ENCODE measurements at places on chromosomes 1 and 21.

- peak; percentile 31 for DNase-seq
Observed at GRCh38 chr1:34460193-34460592, 283.5 kb downstream of the C1orf94 start.

DNA sequence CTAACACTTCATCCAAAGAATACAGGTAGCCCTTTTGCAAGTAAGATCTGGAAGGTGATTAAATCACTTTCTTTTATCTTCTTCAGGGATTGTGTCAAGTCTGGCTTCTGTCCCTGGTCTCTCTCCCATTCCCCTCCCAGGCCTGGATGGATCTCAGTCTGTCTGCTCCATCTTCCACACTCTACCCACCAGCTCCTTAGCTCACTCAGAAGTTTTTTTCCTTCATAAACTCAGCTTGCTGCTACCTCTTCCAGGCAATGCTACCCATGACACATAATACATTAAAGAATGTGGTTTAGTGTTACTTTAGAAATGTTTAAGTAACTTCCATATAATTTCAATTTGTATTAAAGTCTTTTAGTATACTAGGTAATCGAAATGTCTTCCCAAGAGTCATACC, 133.1 kb downstream of the AKT3 start:
- no peak for DNase-seq

- no peak for DNase-seq
Observed at GRCh38 chr1:238681021-238681420, 705.3 kb upstream of the CHRM3 start.

DNA sequence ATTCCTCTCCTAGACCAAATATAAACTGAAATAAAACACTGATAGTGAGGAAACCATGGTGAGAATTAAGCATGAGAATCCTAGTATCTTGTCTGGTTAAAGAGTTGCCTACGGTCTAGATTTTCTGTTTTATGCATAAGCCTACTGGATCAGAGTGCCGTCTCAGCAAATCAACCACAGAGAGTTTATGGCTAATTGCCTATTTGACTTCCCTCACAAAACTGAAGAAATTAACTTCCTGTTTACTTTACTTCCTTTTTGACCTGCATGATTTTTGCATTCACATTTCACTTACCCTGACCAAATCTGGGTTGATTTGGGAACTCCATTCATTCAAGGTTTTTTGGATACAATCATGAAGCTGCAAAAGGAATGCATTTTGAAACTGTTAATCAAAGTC, 5.0 kb downstream of the GCLM start:
- DNase-seq, result no peak

DNA sequence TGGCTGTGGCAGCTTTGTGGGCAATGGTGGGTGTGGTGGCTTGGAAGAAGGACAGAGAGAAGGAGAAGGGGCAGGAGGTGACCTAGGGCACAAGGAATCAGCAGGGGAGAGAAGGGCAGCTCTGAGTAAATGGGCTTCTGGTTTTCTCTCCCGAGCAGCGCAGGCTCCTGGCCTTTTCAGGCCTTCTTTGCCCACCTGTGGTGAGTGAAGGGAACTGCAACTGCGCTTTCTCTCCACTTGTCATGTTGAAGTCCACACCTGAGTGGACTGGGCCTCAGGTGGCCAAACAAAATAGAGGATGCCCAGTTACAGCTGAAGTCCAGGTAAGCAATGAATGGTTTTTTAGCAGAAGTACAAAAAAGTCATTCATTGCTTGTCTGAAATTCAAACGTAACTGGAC, 29.4 kb upstream of the KCNA10 start:
- DNase-seq, result no peak

DNA sequence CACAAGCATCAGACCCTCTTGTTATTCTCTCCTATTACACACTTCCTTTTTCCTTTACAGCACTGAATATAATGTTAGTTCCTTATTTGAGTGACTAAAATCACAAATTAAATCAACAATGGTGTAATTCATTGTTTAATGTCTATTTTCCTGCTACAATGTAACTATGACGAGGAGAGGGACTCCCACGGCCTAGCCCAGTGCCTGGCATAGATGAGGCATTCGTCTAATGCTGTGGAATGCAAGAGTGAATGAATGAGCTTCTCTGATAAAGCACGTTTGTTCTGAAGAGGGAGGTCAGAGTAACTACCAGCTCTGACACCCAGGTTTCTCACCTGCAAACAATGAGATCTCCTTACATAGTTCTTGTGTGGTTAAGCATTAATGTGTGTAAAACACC, 479.4 kb downstream of the OMA1 start:
- DNase-seq, result no peak

- no peak for DNase-seq
Observed at GRCh38 chr1:56331207-56331891, 248.0 kb downstream of the PLPP3 start.

GRCh38 chr1:211349741-211350140, 23.1 kb downstream of the TRAF5 start:
- DNase-seq, result no peak

GRCh38 chr1:108841703-108842102, 15.2 kb downstream of the AKNAD1 start:
- DNase-seq, result no peak

- peak; percentile 10 for DNase-seq
Observed at GRCh38 chr1:195195423-195196057, 1412.7 kb downstream of the KCNT2 start.

GRCh38 chr1:62250126-62250726, 55.6 kb downstream of the L1TD1 start:
- DNase-seq, result no peak

- no peak for DNase-seq
Observed at GRCh38 chr1:55552636-55553035, 337.5 kb upstream of the USP24 start.

DNA sequence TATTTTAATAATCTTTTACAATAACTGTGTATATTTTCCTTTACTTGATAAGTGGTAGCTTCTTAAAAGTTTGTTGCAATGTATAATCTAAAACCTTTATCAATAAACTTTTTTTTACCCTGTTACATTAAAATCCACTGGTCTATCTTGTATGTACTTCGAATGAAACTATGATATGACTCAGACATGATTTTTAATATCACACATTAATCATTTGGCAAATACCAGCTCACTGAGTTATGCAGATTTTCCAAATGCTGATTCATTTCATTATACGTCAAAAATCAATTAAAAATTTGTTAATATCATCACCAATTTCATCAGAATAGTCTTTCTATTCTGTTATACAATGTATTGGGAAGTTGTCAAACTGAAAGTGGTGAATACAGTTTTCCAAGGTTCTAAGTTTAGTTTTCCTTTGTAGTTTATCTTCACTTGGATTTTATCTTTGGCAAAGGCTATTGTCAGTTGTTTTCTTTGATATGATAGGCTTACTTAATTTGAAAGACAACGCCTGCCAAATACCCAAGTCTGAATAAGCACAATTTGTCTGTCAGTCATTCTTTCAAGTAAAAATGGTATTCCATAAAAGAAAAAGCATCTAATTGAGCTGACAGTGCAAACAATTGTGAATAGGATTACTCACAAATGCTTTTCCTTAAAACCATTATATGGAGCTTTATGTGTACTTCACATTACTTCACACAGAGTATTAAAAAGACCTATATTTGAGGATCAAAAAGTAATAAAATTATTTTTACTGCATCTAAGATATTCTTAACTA, 127.0 kb downstream of the NME7 start:
- DNase-seq, result no peak

- no peak for DNase-seq
Observed at GRCh38 chr1:32208891-32209328, at the start of gene DCDC2B. Gene DCDC2B (plus strand): TSS chr1:32209089. CDS start chr1:32209094, 5 bp downstream.

- no peak for DNase-seq
Observed at GRCh38 chr1:167210966-167211674, 9.6 kb upstream of the POU2F1 start.

GRCh38 chr1:10851024-10852013, 54.9 kb upstream of the CASZ1 start:
- no peak for DNase-seq

- DNase-seq, result no peak
Observed at GRCh38 chr1:60262701-60263100, 189.1 kb upstream of the C1orf87 start.

DNA sequence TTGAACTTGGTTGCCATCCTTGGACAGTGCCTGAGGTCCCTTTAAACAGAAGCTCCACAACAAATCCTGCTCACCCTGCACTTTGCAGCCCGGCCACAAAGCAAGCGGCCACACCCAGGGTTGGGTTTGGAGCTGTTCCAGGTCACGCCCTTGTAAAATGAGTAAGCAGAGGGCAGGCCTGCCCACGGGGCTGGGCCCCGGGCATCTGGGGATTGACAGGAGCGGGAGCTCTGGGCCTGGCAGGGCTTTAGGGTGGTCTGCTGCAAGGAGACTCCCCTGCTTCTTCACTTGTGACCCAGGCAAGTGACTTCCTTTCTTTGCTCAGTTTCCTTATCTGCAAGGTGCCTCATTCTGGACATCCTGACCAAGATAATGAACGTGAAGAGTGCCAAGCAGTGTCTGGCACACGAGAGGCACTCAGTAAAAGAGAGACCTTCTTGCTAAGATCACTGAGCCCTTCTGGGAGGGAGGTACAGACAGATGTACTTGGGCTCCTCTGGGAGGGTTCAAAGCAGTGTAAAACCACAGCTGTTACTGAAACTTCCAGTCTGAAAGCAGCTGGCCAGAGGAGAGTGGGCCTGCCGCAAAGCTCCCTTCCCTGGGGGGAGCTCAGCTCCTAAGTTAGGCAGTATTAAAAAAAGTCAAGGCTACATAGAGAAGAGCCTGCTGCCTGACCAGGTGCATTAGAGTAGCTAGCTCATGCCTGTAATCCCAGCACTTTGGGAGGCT, 2.6 kb downstream of the E2F2 start:
- DNase-seq, result peak; percentile 86

- peak; percentile 64 for DNase-seq
Observed at GRCh38 chr1:3775490-3776230, 3.1 kb downstream of the SMIM1 start.

- no peak for DNase-seq
Observed at GRCh38 chr1:207807690-207808321, 56.0 kb downstream of the CD46 start.

GRCh38 chr21:35386491-35387079, 337.5 kb upstream of the RUNX1 start:
- DNase-seq, result no peak

- no peak for DNase-seq
Observed at GRCh38 chr1:84780000-84780716, 89.9 kb upstream of the SSX2IP start.

DNA sequence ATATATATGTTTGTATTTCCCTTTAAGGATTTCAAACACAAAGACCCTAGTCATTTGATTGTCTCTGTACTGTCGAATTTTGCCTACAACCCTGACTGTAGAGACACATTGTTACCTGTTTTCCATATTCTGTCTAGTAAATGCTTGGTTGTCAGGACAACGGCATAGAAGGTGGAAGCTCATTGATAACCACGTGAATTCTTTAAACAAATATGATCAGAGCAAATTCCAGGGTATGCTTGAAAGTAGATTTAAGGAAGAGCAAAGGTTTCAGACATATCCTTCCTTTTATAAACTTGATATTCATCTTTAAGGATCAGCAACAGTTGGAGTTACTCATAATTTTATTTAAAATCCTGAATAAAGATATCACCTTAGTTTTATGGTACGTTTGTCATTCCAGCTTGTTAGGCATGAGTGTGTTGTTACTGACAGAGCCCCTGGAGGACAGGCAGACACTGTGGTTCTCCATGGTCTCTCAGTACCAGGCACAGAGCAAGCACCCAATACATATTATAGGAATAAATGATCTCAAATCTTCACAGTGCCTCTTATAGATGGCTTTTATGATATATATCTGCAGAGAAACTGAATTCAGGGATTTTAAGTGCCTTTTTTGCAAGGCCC, 203.2 kb downstream of the FGGY start:
- no peak for DNase-seq

- no peak for DNase-seq
Observed at GRCh38 chr1:62062087-62062486, 132.6 kb upstream of the L1TD1 start.

DNA sequence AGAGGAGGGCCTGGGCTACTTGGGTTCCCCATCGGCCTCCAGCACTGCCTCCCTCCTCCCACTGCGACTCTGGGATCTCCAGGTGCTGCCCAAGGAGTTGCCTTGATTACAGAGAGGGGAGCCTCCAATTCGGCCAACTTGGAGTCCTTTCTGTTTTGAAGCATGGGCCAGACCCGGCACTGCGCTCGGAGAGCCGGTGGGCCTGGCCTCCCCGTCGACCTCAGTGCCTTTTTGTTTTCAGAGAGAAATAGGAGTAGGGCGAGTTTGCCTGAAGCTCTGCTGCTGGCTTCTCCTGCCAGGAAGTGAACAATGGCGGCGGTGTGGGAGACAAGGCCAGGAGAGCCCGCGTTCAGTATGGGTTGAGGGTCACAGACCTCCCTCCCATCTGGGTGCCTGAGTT, 24.4 kb downstream of the EIF2D start:
- no peak for DNase-seq

- peak; percentile 1 for DNase-seq
Observed at GRCh38 chr1:228043281-228043848, 36.6 kb downstream of the WNT3A start.

DNA sequence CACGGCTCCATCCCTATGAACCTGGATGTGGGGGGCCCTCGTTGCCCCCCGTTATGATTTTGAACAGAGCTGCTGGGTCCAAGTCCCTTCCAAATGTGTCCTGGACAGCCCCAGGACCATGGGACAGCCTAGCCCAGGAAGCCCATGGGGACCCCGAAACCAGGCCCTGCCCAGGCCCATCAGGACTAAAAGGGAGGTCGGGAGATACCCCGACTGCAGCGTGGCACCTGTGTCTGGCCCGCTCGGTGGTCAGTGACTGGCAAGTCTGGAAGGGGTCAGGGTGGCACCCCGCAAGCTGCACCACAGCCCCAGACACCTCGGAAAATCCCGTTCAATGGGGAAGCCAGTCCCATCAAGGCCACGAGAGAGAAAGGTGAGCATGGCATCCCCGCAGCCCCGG, 10.4 kb upstream of the SRARP start:
- no peak for DNase-seq

DNA sequence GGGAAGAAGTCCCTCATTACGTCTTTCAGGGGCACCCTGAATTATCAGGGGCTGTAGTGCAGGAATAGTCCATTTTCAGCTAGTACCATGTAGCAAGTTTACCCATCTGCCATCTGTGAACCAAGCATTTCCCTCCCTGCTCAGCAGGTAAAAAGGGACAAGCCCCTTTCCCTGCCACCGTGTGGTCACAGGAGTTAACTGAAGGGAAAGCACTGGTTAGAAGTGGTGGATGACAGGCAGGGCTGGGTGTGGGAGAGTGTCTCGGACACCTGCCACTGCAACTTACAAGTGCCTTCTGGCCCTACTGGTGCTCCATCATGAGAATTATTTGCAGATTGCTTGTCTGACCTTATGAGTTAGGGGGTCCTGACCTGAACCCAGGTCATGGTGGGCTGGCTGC, 32.0 kb upstream of the IGSF5 start:
- no peak for DNase-seq

GRCh38 chr1:222923506-222923905, 108.7 kb downstream of the DISP1 start:
- no peak for DNase-seq

- no peak for DNase-seq
Observed at GRCh38 chr1:200778766-200779165, 40.1 kb downstream of the CAMSAP2 start.

GRCh38 chr1:40151457-40152079, 9.6 kb upstream of the RLF start:
- DNase-seq, result no peak
